AG10803 (cell line): ENCODE measurements at places on chromosomes 3 and 15.

GRCh38 chr3:179760944-179761343, 108.1 kb downstream of the USP13 start:
- peak; percentile 40 for DNase-seq

DNA sequence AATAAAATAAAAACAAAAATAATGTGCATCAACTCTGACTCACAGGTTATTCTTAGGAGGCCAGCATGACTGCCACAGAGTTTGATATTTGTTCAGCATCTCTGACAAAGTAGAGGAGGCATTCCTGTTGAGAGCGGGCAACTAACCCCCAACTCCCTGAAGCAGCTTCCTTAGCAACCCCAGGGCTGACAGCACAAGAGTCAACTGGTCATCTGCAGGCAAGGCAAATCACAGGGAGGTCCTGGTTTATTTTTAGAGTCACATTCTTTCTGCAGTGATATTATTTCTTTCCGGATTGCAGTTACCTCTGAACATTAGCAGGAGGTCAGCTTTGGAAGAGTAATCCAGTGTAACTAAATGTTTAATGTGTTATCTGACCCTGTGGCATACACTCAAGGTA, 273.0 kb downstream of the PLCL2 start:
- DNase-seq = peak; percentile 25

- DNase-seq = no peak
Observed at GRCh38 chr15:69848551-69849231, 249.0 kb downstream of the TLE3 start.

DNA sequence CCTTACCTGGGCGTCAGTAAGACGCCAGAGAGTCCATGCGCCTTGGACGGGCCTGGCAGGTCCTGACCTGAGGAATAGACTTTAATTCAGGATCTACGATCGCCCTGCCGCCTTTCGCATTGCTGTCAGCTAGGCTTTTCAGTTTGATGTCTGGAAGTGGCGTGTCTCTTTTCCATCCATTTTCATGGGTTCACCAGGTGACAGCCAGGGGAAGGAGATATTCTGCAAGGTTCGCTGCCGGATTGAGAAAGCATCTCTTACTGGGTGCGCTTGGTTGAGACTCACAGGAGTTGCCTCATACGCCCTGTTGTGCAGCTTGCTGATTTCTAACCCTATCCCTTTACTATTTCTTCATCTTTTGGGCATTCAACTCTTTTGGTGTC, 7.4 kb downstream of the EPHA3 start:
- DNase-seq = no peak

DNA sequence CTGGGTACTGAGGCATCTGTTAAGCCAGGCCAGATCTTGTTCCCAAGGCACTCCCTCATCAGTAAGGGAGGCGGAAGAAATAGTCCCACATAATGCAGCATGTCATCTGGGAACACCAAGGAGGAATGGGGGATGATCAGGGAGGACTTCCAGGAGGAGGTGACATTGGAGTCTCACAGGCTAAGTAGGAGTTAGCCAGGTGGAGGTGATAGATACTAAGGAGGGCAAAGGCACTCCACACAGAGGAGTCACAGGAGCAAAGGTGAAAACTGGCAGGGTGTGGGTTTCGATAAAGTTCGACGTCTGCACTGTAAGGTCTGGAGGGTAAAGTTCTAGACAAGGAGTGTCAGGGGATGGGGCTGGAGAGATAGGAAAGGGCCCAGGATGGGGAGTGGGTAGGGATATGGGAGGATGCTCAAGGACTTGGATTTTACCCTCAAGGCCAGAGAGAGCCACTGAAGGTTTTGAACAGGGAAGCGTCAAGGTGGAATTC, 6.3 kb downstream of the SLC28A1 start:
- no peak for DNase-seq

- no peak for DNase-seq
Observed at GRCh38 chr15:68962465-68962864, 32.1 kb downstream of the SPESP1 start.

DNA sequence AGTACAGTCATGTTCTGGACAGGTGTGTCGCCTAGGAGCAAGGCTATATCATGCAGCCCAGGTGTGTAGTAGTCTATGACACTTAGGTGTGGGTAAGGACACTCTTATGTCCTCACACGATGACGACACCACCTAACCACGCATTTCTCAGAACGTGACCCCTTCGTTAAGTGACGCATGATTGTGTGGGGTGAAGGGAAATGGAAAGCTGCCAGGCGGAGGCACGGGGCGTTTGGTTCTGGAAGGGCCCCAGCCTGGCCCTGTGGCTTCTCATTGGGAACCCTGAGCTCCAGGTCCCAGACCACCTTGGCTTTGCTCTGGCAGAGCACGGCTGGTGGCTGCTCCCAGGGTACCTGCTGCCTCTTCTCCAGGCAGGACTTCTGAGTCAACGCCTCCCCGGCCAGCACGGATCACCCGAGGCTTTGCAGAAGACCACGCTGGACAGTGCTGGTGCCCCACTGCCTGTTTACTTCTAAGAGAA, 39.3 kb downstream of the FBLN2 start:
- DNase-seq = no peak

DNA sequence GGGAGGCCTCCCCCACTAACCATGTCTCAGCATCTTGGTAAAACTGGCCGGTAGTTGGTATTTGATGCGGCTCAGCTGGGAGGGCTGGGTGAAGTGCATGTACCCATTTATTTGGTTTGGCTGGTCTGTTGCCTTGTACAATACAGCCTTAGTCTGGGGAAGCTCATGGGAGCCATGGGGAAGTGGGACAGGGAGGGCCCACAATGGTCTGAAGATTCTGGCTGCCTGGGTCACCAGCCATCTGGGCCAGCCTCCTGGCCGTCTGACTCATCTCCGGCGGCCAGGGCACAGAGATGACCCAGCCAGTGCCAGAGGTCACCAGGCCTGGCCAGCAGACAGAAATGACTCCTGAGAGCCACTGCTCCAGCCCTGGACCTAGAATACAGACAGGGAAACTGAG, 51.6 kb upstream of the SMAD6 start:
- no peak for DNase-seq

GRCh38 chr15:68930268-68931022, at the start of gene SPESP1:
SPESP1 (plus strand) TSS chr15:68930525; CDS start chr15:68930654, 129 bp downstream.
- peak; percentile 72 for DNase-seq

GRCh38 chr3:178131801-178132200, 404.4 kb upstream of the KCNMB2 start:
- DNase-seq = peak; percentile 60

DNA sequence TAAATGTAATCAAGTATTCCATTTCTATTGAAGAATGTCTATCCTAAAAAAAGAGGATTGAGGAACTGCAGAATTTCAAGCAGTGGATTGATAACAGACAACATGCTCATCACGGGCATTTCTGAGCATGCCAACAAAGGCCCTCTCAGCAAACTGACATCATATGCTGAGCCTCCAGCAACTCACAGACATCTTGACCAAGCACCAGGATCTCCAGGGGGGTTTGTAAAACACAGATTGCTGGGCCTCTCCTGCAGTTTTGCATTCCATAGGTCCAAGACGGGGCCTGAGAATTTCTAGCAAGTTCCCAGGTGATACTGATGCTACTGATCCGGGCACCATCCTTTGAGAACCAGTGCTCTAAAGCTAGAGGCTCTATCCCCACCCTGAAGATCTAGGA, 85.0 kb downstream of the FOXP1 start:
- no peak for DNase-seq

- DNase-seq = peak; percentile 86
Observed at GRCh38 chr3:43155464-43156121, 49.7 kb upstream of the POMGNT2 start.
